ENCODE measurements at places on chromosomes 3 and 15. TPM values are rescaled to one million over a fixed set of nuclear protein-coding genes. Genes with fewer than 3 reads are reported as not detected.

Gene CFAP100
- total RNA-seq = 2.0 TPM

DNA sequence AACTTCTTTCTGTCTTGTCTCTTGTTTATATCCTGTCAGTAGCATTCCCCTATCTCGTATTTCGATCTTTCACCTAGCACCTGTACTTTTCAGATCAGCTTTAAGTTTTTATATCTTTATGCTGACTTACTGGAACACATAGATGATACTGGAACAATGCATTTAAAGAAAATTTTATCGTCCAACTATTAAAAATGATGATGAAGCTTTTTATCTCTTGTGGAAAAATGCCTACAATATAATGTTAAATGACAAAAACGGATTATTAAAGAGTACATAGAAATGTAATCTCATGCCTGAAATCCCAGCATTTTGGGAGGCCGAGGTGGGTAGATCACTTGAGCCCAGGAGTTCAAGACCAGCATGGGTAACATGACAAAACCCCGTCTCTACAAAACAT, 139.5 kb downstream of the ZPLD1 start:
- DNase-seq = no peak

- no peak for DNase-seq
These were observed 47.1 kb downstream of the PDIA5 start for GRCh38 chr3:123113889-123114450.

DNA sequence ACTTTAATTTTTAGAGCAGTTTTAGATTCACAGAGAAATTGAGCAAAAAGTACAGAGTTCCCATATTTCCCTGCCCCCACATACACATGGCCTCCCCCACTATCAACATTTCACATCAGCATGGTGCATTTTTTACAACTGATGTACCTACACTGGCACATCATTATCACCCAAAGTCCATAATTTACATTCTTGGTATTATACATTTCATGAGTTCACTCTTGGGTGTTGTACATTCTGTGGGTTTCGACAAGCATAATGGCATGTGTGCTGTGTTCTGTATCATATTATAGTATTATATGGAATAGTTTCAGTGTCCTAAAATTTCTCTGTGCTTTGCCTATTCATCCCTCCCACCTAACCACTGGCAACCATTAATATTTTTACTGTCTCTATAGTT, 419.8 kb upstream of the THBS1 start:
- no peak for DNase-seq

GRCh38 chr15:25849157-25849921, 13.8 kb downstream of the ATP10A start:
- no peak for DNase-seq

- DNase-seq = no peak
These were observed 15.7 kb upstream of the RPS27L start for GRCh38 chr15:63172851-63173451.

- no peak for DNase-seq
These were observed 267.4 kb downstream of the ABHD5 start for GRCh38 chr3:43958005-43958770.
